AML-193 (cell line): ENCODE measurements at places on chromosomes 12 and 14.

DNA sequence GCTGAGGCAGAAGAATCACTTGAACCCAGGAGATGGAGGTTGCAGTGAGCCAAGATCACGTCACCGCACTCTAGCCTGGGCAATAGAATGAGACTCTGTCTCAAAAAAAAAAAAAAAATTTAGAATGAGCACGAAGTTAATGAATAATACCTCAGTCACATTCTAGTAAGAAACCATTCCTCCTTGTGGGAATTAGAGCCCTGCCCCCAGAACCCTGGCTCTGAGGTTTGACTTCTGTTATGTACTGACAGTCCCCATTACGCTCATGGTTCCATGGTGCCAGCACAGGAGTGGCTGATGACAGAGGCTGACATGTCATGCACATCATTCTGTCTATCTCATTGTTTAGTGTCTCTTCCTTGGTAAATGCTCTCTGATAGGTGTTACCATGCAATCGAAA lies 132.6 kb upstream of the FGD4 start:
- no peak for DNase-seq

DNA sequence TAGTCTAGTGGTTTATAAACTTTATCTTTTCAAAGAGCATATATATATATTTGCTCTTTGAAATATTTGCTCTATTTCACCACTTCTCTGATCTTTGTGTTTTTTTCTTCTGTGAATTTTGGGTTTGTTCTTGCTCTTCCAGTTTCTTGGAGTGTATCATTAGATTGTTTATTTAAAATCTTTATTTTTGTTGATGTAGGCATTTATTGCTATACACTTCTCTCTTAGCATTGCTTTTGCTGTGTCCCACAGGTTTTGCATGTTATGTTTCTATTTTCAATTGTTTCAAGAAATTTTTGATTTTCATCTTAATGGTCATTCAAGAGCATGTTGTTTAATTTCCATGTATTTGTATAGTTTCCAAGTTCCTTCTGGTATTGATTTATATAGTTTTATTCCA lies 69.1 kb downstream of the BRMS1L start:
- no peak for DNase-seq

DNA sequence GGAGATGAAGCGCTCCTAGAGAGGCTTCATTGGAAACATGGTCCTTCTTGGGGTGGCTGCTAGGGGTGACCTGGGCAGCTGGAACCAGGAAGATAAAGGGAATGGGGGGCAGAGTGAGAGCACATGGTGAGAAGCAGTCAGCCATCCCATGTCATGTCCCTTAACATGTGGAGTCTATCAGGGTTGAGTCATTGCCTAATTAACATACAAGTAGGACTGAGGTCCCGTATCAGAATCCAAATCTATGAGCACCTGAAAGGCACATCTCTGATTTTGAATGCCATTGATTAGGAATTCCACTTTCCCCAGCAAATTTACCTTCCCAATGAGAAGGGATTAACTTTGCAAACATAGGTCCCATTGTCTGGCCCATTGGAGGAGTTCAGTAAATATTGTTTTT lies 20.3 kb upstream of the PPP1R1A start:
- no peak for DNase-seq

DNA sequence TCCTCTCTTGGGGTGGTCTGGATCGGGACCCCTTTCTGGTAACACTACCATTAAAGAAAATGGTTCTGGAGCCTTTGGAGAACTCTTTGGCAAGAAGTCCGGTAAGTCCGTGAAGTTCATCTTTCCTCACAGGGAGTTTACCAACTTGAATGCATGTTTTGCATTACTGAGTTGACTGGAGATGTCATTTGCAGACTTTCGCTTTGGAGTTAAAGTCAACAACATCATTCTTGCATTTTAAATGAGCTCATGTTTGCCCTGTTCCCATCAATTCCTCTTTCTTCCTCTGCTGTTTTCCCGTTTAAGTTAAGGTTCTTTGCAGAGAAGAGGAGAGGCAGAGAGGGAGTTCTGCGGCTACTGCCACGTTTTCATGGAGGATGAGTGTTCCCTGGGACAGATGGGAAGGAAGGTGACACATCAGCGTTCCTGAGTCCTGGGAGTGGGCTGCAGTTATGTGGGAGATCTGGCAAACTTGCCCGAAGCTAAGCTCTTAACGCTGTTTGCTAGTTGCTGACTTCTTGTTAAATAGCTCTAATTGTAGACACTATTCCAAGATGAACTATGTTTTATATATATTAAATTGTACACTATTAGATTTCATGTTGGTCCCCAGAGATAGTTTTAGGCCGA lies 18.8 kb upstream of the PRICKLE1 start:
- DNase-seq, result no peak

GRCh38 chr12:98224584-98225221 lies 290.7 kb upstream of the TMPO start:
- no peak for DNase-seq

GRCh38 chr14:53010193-53011040 lies 59.6 kb upstream of the FERMT2 start:
- no peak for DNase-seq

- DNase-seq, result peak; percentile 16
Observed at GRCh38 chr14:30214461-30215090, 286.9 kb upstream of the PRKD1 start.

DNA sequence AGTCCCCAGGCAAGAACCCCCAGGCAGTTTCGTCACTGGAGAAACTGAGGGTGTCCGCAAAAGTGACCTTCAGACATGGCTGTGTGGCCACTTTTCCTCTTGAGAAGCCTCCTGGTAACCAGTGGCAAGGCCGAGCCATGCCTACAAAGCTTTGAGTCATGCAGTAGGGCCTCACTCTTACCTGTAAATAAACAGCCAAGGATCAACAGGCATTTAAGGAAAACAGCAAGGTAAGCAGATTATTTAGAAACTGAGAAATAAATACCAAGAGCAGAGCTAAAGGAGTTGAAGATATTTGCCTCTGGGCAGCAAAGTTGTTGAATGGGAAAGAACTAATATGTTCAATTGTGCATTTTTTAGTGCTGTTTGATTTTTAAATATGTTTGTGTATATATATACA lies 141.0 kb upstream of the BCL2L14 start:
- no peak for DNase-seq

DNA sequence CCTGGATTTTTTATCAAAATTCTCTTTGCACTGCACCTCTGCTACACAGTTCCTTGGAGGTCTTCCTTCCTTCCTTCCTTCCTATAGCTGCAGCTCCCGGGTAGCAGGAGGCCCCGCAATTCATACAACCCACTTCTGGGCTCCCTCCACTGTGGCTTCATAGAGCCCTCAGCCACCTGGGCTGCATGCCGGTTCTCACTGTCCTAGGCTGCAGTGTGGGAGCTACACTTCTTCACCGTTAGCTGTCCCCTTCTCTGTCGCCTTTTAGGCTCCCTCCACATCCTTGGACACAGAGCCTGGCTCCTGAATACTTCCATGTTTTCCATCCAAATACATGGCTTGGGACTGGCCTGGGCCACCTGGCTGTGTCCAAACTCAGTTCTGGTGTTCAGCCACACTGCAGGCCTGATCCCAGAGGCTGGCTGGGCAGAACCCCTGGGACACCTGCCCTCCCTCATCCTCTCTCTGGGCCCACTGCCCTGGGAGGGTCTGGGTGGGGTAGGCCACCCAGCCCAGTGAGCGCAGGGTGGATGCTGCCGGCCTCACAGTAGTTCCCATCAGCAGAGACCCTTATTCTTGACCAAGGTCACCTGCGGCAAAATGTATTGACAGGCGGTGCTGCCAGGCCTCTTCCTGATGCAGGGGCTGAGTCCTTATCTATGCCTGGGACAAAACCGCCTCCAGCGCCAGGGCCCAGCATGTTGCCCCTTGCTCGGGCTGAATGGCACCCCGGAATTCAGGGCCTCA lies 1.7 kb downstream of the SERPINA10 start:
- no peak for DNase-seq

- DNase-seq, result no peak
Observed at GRCh38 chr14:99229654-99230207, 42.3 kb downstream of the BCL11B start.

- DNase-seq, result no peak
Observed at GRCh38 chr12:115941362-115941761, 336.1 kb downstream of the MED13L start.

- DNase-seq, result no peak
Observed at GRCh38 chr12:117750657-117751056, 218.1 kb downstream of the KSR2 start.

DNA sequence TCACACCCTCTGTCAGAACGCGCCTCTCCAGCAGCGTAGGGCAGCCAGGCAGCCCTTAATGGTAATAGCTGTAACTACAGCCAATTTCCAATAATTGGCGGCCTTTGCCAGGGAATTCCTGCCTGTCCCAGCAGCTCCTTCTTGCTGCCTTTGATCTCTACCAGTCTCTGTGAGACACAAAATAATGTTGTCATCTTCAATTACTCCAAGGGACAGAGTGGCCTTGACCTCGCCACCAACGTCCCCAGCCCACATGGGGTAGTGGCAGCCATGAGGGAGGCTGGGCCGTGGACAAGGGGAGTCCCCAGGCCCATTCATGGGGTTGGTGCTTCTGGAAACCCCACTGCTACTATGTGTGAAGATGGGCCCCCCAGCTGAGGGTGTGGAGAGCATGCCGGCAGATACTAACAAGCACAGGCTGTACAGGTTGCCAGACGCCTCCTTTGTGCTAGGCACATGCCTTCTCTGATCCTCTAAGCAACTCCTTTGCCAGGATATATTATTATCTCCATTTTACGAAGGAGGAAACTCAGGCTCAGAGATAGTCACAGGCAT lies 17.4 kb upstream of the CLMN start:
- DNase-seq, result no peak
